ENCODE measurements at places on chromosomes 6 and 20.

DNA sequence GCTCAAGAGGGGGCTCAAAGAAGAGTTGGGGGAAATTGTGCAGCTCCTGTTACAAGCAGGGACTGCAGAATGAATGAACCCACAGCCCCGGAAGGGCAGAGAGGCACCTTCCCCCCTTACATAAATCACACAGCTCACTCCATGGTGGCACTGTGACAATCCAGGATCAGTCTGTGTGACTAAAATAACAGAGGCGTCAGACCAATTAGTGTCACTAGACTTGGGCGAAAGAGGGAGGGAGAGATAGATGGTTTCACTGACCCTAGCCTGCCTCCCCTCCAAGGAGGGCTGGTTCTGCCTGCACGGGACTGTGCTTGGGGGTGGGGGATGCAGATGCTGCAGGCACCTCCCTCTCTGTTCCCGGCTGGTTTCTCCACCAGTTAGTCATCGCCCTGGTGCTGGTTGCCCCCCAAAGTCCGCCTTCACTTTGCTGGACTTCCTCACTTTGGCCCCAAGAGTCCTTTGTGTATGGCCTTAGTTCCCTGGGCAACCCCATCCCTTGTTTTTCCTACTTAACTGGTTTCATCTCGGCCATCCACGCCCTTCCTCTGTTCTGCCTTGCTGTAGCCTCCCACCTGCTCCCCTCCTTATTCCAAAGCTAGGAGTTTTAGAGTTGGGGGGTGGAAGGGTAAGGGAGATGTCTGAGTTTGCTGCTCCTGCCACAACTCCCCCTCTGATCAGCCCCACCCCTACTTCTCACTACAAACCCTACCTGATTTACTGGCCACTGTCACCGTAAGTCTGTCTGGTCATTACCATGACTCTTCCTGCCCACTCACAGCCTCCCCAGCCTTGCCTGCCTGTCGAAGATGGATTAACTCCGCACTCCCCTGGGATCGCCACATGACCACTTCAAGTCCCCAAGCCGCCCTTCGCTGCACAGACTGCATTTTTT is 17.7 kb downstream of the CCDC167 start:
- no peak for DNase-seq

GRCh38 chr20:16366529-16366928 is 206.7 kb downstream of the KIF16B start:
- DNase-seq, result no peak

DNA sequence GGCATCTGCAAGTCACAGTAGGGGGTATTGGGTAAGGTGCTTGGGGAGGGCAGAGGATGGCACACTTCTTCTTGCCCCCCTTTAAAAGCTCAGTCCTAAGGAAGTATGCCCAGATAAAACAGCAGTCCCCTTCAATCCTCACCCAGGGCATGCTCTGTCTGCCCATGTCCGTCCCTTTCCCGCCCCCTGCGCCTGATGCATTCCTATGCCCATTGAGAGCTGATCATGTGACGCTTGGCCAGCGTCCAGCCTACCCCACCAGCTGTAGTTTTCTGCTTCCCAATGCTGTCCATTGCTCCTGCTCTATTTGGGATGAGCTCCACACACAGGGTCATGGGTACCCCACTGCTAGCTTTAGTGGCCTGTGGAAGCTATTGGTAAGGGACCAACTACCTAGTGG is 8.3 kb downstream of the SIGLEC1 start:
- no peak for DNase-seq

DNA sequence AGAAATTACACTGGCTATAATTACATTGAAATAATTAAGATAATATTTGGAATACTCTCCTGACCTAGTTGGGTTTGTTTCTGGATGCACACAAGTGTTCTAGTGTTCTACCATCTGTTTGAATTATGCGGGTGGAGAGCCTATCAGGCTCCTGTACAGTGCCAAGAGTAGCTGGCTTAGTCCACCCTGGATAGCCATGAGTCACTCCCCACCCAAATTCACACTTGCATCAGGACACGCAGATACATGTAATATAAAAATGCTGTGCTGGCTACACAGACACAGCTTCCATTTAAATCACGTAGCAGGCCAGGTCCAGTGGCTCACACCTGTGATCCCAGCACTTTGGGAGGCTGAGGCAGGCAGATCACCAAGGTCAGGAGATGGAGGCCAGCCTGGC is 686.2 kb upstream of the SLC35B3 start:
- DNase-seq, result no peak

GRCh38 chr6:157104803-157105202 is 218.5 kb downstream of the TMEM242 start:
- no peak for DNase-seq

DNA sequence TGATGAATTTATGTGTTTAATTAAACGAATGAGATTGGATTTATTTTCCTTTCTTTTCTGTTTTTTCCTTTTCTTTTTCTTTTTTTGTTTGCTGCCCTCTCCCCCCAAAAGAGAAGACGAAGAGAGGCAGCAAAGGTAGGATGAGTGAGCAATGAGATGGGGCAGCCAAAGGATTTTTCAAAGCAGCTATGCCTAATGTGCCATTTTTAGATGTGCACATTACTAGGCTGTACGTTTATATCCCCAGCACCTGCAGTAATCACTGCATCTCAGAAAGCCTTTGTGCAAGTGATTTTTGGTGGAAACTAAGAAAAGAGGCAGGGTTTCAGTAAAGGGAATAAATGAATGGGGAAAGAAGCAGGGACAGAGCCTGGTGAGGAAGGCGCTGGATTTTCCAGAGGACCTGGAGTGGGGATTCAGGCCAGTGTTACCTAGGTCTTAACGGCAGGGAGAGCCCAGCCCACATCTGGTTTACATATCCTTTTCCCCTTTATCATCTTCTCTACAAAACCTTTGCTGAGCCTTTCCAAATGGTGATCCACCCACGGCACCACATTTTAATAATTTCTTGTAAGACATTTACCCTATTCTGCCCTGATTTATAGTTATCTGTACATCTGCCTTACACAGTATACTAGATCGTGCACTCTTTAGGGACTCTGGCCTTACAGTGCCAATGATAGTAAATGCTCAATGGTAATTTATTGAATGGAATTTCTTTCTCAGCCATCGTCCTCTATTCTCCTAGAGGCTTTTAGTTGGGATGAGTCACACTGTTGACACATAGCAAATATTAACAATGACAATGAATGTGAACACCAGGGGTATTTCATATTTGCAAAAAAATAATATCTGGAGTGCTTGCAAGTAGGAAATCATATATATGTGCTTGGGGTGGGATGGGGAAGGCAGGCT is 38.3 kb upstream of the ATXN1 start:
- no peak for DNase-seq
